EH (cell line): ENCODE measurements at places on chromosomes 16 and 17.
A peak's percentile ranks its signal among the peaks of the same experiment; 100 is the strongest.

DNA sequence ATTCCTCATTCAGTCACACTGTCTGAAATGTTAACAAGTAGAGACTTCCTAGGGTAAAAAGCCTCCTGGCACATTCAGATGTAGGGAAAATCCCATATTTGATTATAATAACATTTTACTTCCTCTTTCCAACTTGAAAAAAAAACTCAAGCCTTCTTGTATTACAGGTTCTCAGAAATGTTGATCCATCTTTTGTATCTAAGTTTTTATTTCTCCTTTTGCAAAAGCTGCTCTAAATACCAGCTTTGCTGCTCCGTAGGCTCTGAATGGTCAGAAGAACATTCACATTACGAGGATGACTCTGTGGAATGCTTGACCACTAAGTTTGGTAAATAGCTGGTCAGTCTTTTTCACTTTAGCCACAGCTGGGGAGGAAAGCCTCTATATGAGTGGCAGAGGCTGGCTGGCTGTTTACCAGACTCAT lies 13.2 kb upstream of the HEATR6 start:
- DNase-seq, result peak; percentile 83

- no peak for DNase-seq
Observed at GRCh38 chr17:72717676-72718075, 374.8 kb downstream of the SLC39A11 start.

- peak; percentile 79 for DNase-seq
Observed at GRCh38 chr17:41738077-41738800, 3.8 kb upstream of the HAP1 start.

DNA sequence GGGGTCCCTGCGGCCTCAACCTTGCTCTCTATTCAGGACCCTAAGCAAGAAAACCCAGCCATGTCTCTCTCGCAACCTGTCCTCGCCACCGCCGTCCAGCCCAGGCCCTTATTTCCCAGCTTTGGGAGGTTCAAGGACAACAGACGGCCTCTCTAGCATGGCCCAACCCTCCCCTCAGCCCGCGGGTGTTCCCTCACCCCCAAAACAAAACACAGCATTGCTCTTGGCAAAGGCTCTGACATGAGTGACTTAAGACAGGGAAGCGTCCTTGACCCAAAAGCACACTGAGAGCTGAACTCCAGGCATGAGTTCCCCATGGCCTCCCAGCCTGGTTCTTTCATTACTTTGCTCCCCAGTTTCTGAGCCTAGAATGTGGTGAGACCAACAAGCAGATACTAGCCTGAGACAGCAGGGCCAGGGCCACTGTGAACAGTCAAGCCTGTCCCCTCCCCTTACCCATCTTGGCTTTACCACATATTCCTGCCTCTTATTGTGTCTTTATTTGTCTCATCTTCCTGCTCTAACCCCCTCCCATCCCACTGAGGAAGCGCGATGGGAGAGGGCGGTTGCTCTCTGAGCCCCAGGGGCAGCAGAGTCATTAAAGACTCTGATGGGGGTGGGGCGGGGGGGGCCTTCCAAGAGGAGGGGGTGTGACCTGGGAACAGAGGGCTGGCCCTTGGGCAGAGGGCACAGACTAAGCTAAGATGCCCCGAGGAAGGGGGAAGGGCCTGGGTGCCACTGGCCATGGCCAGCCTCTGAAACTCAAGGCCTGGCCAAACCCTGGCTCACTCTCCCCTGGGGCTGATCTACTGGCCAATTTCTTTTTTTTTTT lies 11.8 kb downstream of the SREBF1 start:
- peak; percentile 52 for DNase-seq

- DNase-seq, result no peak
Observed at GRCh38 chr17:60165971-60166370, 16.2 kb downstream of the CA4 start.

DNA sequence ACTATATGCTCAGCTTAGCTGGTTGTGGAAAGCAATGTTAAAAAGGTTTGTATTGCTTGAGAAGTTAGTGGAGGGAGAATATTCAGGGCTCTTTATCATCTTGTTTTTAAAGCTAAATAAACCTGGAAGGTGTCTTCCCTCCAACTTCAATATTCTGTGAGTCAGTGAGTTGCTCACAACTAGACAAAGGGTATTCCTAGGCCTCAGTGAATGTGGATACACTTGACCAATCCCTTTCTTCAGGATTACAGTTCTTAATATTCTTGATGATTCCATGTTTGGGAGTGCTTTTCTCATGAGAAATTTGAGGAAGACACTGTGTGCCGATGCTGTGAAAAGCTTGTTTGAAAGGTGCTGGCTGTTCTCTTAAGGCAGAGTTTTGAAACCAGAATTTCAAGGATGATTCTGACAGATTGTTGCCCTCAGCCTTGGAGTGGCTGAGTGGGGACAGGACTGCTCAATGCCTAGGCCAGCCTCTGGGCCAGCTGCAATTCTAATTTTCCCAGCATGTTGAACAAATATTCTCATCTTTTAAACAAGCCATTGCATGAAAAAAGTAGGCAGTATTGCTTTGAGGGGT lies 30.1 kb downstream of the MAP2K4 start:
- no peak for DNase-seq

- DNase-seq, result no peak
Observed at GRCh38 chr16:88642881-88643643, 4.7 kb downstream of the IL17C start.

DNA sequence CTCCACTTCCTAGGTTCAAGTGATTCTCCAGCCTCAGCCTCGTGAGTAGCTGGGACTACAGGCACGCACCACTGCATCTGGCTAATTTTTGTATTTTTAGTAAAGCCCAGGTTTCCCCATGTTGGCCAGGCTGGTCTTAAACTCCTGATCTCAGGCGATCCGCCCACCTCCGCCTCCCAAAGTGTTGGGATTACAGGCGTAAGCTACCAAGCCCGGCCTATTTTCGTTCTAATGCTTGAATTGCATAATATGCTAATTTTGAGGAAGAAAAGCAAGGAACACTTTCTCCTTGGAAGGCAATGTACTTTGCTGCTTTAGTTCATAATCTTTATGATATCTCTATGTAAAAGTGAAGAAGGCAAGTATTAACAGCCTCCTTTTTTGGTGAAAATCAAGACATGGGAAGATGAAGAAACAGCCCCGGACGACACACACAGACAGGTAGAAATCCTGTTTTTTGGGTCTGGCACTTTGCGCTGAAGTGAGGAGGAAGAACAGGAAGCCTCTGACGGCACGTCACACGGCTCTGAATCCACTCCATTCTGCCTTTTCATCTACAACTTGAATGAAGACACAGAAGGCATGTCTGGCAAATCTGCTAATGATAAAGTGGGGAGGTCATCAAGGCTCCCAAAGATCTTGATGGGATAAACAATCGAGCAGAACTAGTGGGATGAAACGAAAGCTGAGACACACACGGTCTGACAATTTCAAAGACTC lies 24.9 kb downstream of the VPS53 start:
- no peak for DNase-seq
